ENCODE measurements at places on chromosomes 11 and 22. TPM values are rescaled to one million over a fixed set of nuclear protein-coding genes. Genes with fewer than 3 reads are reported as not detected.

DNA sequence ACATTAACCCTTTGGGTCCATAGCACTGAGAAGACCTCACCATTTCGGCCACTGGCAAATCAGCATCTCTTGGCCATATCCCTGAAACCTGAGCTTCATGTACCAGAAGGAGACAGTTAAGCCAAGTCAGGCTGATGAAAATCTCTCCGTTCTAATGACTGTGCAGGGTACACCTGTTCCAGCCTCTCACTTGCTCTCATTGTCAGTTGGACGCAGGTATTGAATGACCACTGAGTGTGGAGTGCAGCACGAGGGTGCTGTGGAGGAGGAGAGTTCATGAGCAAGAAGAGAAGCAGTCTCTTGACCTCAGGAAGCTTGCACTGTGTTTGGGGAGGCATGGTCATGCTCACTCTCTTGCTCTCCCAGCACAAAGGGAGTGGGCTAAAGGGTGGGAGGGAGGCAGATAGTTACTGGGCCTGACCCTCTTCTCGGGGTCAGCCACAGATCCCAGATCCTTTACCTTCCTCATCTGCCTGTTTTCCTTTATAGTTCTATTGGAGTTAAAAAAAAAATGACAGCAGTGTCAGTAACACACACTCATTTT lies 65.2 kb downstream of the ZBTB16 start:
- no peak for DNase-seq

DNA sequence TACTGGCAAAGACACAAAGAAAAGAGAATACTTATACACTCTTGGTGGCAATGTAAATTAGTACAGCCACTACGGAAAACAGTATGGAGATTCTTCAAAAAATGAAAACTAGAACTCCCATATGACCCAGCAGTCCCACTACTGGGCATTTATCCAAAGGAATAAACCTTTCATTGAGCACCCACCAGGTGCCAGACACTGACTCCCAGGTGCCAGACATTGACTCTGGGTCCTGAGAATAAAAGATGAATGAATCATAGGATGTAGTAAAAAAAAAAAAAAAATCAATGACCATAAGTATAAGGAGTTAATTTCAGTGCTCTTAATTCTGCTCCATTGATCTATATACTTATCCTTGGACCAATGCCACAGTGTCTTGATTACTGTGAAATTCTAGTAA lies 28.2 kb downstream of the HEPHL1 start:
- DNase-seq, result no peak

- DNase-seq, result no peak
Measured at GRCh38 chr11:10797001-10797400, 11.7 kb downstream of the EIF4G2 start.

DNA sequence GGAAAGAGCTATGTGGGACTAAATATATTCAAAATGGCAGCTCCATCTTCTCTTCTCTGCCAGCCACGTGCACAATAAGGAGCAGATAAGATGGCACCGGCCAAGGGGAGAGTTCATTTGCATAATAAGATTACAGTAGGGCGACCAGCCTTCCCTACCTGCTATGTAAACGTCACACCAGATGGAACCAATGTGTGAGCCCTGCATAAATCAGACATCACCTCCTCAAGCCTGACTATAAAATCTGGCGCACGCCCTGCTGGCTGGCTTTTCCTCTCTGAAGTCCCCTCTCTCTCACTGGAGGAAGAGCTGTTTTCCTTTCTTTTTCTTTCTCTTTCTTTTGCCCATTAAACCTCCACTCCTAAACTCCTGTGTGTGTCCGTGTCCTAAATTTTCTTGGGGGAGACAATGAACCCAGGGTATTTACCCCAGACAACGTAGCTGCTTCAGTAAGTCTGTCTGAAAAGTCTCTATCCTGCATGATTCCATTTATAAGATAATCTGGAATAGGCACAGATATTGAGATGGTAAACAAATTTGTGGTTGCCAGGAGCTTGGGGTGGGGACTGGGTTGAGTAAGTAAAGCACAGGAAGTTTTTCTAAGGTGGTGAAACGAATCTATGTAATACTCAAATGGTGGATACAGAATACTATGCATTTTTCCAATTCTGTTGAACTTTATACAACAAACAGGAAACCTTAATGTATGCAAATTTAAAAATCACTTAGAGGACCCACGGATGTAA lies 670.0 kb upstream of the KIRREL3 start:
- DNase-seq, result no peak

DNA sequence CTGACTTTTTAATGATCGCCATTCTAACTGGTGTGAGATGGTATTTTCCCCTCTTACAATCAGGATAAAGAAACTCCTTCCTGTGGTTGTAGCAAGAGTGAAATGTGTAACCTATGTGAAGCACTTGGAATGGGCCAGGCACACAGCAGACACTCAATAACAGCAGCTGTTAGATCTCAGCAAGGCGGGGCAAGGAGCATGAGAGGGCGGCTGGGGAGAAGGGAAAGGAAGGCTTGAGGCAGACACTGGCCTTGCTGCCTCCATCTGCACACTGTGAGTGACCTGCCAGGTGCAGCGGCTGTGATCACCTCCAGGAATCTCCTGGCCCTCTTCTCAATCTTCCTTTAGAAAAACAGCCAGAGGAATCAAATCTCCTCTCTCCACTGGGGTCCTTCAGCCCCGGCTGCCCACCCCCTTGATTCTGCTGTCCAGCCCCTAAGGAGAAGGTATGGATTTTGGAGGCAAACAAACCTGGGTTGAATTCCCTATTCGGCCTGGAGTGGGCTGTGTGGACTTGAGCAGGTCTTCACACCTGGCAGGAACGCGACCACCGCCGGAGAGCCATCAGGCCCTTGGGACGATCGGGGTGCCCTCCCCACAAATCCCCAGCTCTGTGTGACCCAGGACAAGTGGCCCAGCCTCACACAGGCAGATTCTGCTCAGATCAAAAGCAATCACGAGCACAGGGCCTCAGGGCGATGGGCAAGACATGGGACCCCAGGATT lies 49.0 kb downstream of the RPUSD4 start:
- no peak for DNase-seq

DNA sequence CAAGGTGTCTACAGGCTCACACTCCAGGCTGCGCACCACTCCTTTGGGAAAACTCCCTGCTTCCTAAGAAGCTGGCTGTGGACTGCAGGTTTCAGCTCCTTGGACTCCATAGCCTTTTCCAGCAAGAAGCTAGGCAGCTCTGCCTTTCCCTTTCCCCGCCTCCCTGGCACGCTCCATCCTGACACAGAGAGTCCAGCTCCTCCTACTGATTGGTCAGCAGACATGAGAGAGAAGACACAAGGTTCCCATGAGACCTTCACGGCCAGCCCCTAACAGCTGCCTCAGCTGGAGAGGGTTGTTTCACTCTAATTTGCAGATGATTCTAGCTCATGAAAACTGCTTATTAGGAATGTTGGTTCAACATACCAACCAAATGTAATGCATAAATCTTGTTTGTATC lies 27.6 kb downstream of the TENM4 start:
- peak; percentile 90 for DNase-seq

GRCh38 chr22:22463855-22464540 lies 44.5 kb downstream of the ZNF280B start:
- no peak for DNase-seq

DNA sequence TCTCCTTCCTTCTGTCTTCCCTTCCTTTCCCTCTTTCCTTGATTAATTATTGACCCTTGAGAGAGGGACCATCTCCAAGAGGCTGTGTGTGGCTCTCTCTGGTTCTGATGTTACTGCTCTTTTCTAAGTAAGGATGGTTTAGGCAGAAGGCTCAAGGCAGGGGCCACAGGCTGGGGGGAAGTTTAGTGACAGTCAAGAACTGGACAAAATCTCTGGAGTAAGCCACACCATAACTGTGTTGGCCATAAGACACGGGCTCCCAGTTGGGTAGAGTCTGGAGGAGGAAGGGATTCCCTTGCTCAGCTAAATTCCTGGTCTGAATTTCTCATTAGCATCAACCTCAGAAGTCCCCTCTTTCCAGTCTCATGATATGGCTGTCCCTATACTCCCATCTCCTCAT lies 74.7 kb downstream of the BUD13 start:
- no peak for DNase-seq

The ANKK1 gene
- total RNA-seq, result not detected

The PGA4 gene
- total RNA-seq, result not detected

The TRIM66 gene
- 3.5 TPM for total RNA-seq

The OR56A4 gene
- not detected for total RNA-seq

The CCDC15 gene
- total RNA-seq, result 0.38 TPM

The ABCC8 gene
- total RNA-seq, result 1.1 TPM

The NXPE4 gene
- total RNA-seq, result not detected

The CDCA5 gene
- total RNA-seq, result 1.7 TPM
